Activated CD8-positive, alpha-beta memory T cell treated with anti-CD3 and anti-CD28 coated beads for 48 hours (primary cell): ENCODE measurements at places on chromosomes 1 and 21.

DNA sequence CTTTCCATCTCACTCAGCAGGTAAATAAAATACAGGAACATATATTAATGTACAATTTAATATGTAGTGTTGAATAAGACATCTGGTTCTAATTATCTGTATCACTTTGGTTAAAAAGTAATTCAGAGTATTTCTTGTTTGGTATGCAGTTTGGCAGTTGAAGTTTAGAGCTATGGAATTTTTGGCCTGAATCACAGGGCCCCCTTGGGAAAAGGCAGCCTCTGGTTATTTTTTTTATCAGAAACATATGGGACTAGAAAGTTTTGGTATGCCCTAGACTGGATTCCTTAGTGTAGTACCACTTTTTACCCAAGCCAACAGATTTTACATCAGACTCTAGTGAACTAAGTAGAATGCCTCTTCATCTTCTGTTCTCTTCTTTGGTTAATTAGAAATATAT, 26.4 kb downstream of the CNST start:
- no peak for DNase-seq

GRCh38 chr1:12597792-12598191, 20.2 kb downstream of the DHRS3 start:
- no peak for DNase-seq

DNA sequence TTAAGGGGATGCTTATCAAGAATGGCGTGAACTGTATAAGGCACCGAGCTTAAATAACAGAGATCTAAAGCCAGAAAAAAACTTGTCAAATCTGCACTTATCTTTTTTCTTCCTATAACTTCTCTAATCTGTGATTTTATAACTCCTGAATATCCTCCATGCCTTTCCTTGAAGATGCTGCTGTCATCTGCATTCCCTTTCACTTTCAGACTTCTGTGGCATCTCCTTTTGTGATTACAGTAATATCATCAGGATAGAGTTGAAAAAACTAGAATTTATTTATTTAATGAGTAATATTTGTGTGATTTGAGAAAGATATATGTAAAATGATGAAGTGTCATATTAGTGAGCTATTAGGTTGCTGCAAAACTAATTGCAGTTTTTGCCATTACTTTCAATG, 357.8 kb upstream of the PTBP2 start:
- no peak for DNase-seq

GRCh38 chr1:157852476-157852875, 10.9 kb upstream of the CD5L start:
- no peak for DNase-seq

GRCh38 chr1:19139711-19140110, 70.4 kb downstream of the UBR4 start:
- DNase-seq = no peak
